ENCODE measurements at places on chromosomes 5 and 9.

DNA sequence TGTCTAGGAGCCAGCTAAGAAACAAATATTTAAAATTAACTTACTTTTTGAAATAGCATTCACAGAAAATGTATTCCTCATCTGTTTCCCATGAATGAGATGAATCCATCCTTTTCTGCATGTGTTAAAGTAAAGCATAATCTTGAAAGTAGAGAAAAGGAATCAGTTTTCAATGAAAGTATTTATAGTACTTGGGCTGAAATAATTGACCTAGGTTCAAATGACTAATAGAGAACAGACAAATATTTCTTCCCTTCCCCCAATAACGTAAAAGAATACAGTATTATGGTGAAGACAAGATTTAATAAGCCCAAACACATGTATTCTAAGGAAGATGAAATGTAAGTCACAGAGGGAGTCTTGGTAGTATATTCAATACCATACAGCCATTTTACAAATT lies 403.5 kb downstream of the ZNF608 start:
- no peak for DNase-seq

DNA sequence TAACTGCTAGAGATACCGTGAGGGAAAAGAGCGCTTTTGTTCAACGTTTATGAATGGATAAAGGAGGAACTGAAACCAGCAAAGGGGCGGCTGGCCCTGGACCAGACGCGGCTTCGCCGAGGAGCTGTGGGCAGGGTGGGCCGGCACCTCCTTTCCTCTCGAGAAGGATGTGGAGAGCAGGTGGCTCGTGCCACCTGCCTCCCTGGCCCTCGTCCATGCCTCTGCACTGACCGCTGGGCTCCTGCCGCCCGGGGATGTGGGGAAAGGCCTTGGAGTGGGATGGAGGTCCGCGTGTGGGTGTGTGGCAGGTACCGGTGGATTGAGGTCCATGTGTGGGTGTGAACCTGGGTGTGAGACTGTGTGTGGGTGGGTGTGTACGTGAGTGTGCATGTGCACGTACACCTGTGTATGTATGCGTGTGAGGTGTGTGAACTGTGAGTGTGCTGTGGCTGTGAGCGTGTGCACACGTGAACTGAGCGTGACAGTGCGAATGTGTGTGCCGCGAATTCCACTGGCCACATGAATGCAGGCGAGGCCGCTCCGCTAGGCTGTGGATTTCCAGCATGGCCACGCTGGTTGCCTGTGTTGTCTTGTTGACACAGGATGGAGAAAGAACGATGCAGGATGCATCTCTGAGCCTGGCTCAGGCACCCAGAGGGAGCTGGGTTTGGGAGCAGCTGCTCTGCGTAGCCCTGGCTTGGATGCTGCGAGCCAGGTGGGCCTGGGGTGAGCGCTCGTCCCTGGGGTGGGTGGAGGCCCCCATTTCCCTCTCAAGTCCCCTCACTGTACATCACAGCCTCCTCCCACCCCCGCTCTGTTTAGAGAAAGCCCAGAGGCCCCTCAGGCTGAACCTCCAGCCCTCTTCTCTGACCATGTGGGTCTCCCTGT lies 4.4 kb upstream of the CEP72 start:
- DNase-seq: no peak

- DNase-seq: no peak
These were observed 165.0 kb downstream of the TMEM232 start for GRCh38 chr5:110561510-110561909.

DNA sequence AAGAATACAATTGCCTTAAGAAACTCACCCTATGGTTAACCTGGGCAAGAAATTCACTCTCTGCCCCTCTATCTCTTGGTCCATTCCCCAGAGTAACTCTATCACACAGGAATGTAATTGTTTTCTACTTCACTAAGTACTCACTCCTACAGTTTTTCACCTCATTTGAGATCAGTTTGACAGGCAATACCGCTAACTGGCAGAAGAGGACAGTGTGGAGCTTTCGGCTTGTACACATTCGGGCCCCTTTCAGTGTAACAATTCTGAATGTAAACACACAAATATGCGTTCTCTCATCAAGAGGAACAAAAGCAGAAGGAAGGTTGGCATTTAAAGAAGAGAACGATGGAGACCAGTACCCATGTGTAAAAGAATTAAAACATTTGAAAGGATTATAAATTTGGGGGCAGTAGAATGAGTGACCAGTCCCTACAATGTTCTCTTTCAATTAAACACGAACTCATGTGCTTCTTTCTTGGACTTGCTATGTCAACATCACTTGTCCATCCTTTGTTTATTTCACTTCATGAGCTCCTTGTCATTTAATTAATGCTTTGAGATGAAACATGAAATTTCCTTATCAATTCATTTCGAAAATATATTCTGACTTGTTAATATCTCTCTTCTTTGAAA lies 188.5 kb upstream of the GRAMD2B start:
- DNase-seq: no peak

DNA sequence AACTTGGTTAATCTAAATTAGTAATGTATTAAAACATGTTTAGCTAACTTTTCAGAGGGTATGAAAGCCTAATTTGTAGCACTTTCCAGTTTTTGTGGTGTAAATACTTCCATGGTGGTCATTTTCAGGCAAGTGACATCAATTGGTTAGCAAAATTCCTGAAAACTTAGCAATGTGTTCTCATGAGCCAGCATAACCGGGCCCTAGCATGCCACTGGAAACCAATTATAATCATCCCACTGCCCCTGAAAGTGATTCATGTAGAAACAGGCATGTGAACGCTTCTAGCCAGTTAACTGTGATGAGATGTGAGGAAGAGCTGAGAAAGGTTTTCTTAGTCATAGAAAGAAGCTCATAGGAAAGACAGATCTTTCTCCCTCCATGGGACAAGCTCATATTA lies 417.2 kb downstream of the TLR4 start:
- no peak for DNase-seq

DNA sequence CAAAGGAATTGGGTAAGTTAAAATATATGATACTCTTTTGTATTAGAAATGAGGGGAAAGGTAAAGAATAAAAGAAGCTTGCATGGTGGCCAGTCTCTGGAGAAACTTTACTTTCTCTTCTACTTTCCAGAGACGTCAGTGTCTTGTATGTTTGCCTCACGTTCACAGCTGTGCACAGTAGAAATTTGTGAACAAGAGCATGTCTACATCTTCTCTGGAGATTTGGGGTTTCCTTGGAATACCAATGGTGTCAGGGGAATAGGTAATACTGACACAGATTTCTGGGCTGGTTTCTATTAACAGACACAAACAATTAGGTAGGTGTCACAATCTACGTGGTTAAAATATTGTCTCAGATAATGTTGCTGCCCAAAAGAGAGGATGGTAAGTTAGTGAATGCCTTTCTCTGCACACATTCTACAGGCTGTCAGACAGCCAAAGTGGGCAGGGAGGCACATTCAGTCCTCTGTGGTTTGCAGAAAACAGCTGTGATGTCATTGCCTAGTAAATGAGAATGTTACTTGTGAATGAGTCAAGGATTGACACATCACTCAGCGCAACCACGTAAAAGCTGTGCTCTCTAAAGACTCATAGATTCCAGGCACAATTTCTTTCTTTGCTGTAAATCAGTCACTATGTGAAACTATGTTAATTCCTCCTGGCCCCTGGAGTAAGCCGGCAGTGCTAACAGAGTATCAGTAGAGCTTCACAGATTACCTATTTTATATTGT lies 397.1 kb downstream of the MAN2A1 start:
- peak; percentile 70 for DNase-seq

- DNase-seq: peak; percentile 34
These were observed 14.4 kb upstream of the SPINK4 start for GRCh38 chr9:33225319-33226147.

DNA sequence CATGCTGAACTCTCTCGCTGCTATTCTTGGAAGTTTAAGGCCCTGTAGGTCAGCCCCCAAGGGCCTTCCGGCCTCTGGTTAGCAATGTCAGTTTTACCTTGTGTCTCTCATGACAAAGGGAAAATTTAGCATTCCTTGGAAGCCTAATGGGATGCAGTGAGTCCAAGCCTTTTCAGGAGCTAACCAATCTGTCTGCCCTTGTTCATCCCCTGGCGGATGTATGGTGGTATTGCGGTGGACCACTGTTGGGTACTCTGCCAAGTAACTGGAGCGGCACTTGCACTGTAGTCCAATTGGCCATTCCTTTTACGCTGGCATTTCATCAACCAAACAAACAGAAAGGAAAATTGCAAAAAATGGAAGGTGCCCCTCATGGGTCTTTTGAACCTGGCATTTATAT lies 318.4 kb upstream of the NMUR2 start:
- no peak for DNase-seq

DNA sequence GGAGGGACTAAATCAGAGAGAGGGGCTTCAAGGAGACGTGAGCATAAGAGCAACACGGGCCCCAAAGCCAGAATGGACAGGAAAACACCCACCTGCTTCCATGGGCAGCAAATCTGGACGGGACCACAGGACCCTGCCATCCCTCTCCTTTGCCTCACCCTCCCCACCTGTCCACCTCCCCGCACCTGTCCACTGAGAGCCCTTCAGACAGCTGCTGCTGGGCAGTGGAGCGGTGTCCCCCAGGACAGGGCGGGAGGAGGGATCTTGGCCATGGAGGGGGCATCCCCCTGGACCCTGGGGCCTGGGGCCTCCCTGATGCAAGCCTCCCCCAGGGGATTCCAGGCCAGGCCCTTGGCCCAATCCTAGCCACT lies 2.6 kb downstream of the CCDC183 start:
- no peak for DNase-seq

GRCh38 chr5:109006129-109006528 lies 258.4 kb downstream of the FER start:
- DNase-seq: no peak

DNA sequence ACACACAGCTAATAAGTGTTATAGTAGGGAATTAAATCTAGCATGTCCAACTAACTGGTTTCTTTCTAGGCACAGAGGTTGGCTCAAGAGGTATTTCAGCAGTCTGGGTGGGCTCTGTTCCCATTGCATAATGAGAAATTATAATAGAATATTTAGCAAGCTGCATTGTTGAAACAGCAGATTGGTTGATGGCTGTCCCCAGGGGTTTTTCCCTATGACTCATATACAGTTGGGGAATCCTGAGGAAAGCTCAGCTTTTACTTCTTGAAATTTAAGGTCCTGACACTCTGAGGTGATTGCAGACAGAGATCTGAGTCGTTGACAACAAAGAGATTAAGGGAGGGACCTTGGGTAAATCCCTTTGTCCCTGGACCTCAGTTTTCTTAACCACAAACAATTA lies 38.3 kb upstream of the TNFSF8 start:
- DNase-seq: no peak

- DNase-seq: no peak
These were observed 377.6 kb downstream of the BRINP1 start for GRCh38 chr9:118991366-118992285.

- DNase-seq: no peak
These were observed 46.0 kb downstream of the SMC5 start for GRCh38 chr9:70304810-70305209.

DNA sequence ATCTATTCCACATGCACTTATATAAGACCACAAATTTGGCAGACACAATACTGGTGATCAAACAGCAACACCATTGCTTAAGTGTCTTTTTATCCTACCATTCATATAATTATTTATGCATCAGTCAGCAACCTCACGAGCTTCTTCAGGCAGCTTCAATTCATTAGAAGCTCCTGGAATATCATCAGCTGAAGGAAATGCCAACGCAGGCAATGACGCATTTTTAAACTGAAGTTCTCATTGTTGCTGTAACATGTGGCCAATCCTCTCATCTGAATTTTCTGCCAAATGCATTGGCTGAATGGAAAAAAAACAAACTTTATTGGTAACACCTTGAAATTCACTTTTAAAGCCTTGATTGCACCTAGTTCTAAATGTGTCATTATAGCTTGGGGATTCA lies 376.4 kb upstream of the RGMB start:
- no peak for DNase-seq
